Naive thymus-derived CD8-positive, alpha-beta T cell (primary cell): ENCODE measurements at places on chromosomes 11 and 22. TPM values are rescaled to one million over a fixed set of nuclear protein-coding genes. Genes with fewer than 3 reads are reported as not detected.

Gene FBLN1
- not detected for total RNA-seq

Gene HTR3A
- total RNA-seq = not detected

GRCh38 chr11:100316952-100317351, 370.1 kb upstream of the ARHGAP42 start:
- no peaks in the 10 kb centered on the region for H3K4me1 ChIP-seq
- H3K27me3 ChIP-seq = no peaks in the 10 kb centered on the region
- H3K4me3 ChIP-seq = no peak overlapping the region
- H3K36me3 ChIP-seq = no peaks in the 10 kb centered on the region
- H3K27ac ChIP-seq = no peak overlapping the region

DNA sequence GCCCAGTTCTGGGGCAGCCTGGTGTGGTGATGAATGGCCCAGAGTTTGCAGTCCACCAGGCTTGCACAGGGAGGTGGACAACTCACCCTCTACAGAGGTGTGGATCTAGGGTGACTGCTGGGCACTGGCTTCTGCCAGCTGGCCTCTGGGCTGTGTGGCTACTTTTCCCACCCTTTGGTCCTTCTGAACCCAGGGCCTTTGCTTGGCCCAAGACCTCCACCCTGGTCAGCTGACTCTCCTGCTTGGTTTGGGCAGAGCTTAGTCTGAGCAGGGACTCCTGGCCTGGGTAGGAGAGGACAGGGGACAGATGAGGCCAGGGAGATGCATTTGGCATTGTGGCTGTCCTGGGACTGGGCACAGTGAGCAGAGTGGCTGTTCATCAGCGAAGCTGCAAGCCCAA, 83.0 kb upstream of the SHANK2 start:
- no peaks in the 10 kb centered on the region for H3K36me3 ChIP-seq
- H3K27ac ChIP-seq = no peak overlapping the region
- no peak for DNase-seq
- H3K4me1 ChIP-seq = no peaks in the 10 kb centered on the region
- H3K4me3 ChIP-seq = no peak overlapping the region

Gene GAL
- total RNA-seq = not detected

GRCh38 chr22:17570851-17571631, 7.7 kb downstream of the SLC25A18 start:
- H3K36me3 ChIP-seq = no peaks in the 10 kb centered on the region
- DNase-seq = no peak
- no peak overlapping the region for H3K27ac ChIP-seq
- H3K27me3 ChIP-seq = peaks cover 14% of the 10 kb centered on the region
- no peak overlapping the region for H3K4me3 ChIP-seq
- H3K4me1 ChIP-seq = no peaks in the 10 kb centered on the region

DNA sequence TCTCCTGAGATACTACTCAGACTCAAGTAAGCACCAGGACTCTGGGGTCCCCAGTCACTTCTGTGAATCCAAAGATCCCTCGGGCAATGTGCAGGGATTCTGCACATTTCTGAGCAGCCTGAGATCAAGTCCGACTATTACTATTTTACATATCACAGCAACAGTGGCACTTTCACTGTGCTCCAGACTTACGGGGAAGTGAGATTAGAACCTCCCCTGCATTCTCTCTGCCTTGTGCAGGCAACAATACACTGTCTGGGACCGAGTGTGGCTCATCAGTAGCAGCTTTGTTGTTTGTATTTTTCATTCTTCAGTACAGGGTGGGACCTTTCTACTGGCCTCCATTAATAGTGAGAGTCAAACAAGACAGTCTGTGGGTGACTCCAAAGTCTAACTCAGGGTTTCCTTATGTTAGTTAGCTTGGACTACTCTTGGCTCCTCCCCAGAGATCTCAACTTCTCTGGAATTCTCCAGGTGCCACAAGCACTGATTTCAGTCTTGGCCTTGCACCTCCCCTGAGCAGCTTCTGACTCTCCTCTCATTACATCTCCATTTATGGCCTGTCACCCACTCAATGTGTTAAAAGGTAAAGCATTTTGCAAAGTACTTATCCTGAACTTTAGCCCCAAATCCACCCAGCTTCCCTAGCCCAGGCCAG, 76.2 kb upstream of the TOP3B start:
- peaks cover 41% of the 10 kb centered on the region for H3K27me3 ChIP-seq
- H3K4me1 ChIP-seq = no peaks in the 10 kb centered on the region
- H3K4me3 ChIP-seq = no peak overlapping the region
- H3K36me3 ChIP-seq = peaks cover 5% of the 10 kb centered on the region
- DNase-seq = no peak

DNA sequence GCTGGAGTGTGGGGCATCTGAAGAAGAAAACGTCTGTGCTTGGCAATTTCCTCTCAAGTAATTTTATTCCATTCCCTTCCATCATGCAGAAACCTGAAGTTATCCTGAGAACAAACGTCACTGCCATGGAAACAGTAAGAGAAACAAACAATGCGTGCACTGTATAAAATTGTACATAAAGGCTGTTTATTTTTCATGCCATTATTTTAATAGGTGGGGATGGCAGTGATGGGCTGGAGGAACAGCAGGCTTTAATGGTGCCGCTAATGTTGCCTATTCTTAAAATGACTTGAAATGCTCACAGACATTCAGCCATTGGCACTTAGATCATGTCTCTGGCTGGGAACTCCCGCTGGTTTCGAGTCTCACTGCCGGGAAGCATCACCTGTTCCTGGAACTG, 7.5 kb upstream of the SEZ6L start:
- no peak for DNase-seq
- no peaks in the 10 kb centered on the region for H3K36me3 ChIP-seq
- no peak overlapping the region for H3K4me3 ChIP-seq
- no peak overlapping the region for H3K27ac ChIP-seq

DNA sequence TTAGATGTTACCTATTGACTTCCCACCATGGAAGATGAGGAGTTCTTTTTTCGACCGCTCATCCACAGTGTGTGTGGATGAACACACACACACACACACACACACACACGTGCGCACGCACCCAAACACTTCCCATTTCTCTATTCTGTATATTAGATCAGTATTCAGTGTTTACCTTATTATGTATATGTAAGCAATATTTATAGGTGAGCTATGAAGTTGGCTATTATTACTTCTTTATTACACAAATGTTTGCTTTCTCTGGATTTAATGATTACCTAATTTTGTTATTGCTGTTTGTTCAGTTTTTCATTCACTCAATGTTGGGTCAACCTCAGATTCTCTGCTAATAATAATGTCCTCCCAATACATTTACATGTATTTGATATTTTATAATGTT, 721.0 kb downstream of the NELL1 start:
- H3K4me1 ChIP-seq = no peaks in the 10 kb centered on the region
- H3K27me3 ChIP-seq = no peaks in the 10 kb centered on the region
- H3K4me3 ChIP-seq = no peak overlapping the region
- no peaks in the 10 kb centered on the region for H3K36me3 ChIP-seq

Gene MRGPRX3
- total RNA-seq = not detected

GRCh38 chr11:58061813-58062212, 31.1 kb downstream of the OR6Q1 start:
- H3K27ac ChIP-seq = no peak overlapping the region
- H3K27me3 ChIP-seq = no peaks in the 10 kb centered on the region

DNA sequence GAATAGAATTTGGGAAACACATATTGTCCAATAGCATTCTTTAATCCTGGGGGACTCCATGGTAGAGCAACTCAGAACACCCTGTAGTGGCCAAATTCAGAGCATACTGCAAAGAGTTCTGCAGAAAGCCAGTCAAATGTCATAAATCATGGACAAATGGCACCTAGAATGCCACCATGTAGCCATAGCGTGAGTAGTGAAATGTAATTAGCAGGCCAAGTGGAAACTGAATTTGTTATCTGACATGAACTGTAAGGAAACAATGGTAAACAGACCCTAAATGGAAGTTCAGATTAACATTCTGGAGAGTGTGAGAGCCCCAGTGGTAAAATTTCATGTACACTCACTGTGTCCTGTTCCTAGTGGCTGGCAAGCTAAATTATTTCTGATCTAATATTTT, 7.0 kb upstream of the PRSS23 start:
- DNase-seq = no peak
- peaks cover 16% of the 10 kb centered on the region for H3K27me3 ChIP-seq
- H3K36me3 ChIP-seq = no peaks in the 10 kb centered on the region
- H3K4me3 ChIP-seq = no peak overlapping the region
- H3K27ac ChIP-seq = no peak overlapping the region

DNA sequence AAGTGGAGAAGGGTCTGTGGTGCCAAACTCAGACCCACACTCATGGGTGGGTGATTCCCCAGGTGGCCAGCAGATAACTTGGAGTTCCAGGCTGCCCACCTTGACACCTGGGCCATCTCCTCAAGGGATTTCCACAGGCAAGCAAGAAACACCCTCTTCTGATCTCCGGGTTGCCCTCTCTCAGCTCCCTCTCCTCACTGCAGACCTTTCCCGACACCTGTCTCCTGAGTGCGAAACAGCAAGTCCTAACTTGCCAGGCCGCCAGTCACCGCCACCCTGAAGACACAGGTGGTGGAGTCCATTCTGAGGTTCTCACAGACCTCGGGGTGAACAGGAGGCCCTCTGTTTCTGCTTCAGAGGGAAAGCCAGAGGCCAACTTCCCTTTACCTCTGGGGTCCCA, 16.6 kb downstream of the GALNT18 start:
- no peak overlapping the region for H3K4me3 ChIP-seq
- H3K27ac ChIP-seq = no peak overlapping the region
- DNase-seq = no peak
- peaks cover 20% of the 10 kb centered on the region for H3K27me3 ChIP-seq
- H3K4me1 ChIP-seq = peaks cover 11% of the 10 kb centered on the region
- H3K36me3 ChIP-seq = no peaks in the 10 kb centered on the region

DNA sequence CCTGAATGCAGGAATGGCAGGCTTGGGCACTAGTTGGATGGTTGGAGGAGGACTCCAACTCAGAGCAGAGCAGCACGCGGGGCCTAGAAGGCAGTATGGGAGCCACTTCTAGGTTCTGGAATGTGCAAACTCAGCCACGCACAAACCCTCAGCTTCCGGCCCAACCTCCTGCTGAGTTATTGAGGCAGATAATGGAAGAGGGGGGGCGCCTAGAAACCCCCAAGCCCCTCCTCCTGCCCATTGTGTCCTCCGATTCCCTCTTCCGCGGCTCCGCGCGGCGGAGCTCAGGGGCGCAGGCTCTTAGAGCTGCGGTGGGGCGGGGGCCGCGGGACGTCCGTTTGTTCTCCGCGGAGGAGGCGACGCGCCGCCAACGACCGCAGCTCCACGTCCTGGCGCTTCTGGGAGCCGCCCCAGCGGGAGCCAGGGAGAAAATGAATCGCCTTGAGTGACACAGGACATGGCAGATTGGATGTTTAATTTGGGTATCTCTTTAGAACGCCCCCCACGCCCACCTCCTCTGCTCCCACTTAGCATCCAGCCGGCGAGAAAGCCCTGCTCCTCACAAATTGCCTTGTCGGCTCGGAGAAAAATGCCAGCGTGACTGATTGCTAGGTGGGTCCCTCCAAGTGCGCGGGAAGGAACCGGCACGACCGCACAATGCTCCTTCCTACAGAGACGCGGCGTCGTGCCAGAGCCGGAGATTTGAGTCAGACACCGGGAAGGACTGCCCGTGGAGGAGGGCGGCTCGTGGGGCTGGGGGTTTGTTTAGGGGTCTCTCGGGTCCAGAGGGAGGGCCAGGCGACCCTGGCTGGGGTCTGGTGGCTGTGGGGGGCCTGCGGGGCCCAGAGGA, 144.6 kb downstream of the NECTIN1 start:
- peak overlapping the region; percentile 57 for H3K4me3 ChIP-seq
- H3K27me3 ChIP-seq = peaks cover 41% of the 10 kb centered on the region
- DNase-seq = no peak

- H3K27ac ChIP-seq = no peak overlapping the region
- DNase-seq = no peak
- no peak overlapping the region for H3K4me3 ChIP-seq
- H3K4me1 ChIP-seq = peaks cover 4% of the 10 kb centered on the region
- H3K27me3 ChIP-seq = peaks cover 2% of the 10 kb centered on the region
- H3K36me3 ChIP-seq = no peaks in the 10 kb centered on the region
These were observed 5.5 kb upstream of the LTO1 start for GRCh38 chr11:69680688-69681087.

Gene ROBO3
- 49.4 TPM for total RNA-seq

- H3K4me1 ChIP-seq = no peaks in the 10 kb centered on the region
- H3K4me3 ChIP-seq = no peak overlapping the region
- H3K27ac ChIP-seq = no peak overlapping the region
- DNase-seq = no peak
These were observed 17.8 kb downstream of the KIF18A start for GRCh38 chr11:28090052-28090749.

- no peak for DNase-seq
- peaks cover 4% of the 10 kb centered on the region for H3K27me3 ChIP-seq
- H3K27ac ChIP-seq = no peak overlapping the region
- H3K4me1 ChIP-seq = no peaks in the 10 kb centered on the region
- no peak overlapping the region for H3K4me3 ChIP-seq
These were observed 1618.5 kb upstream of the TENM4 start for GRCh38 chr11:81059356-81059755.

GRCh38 chr22:30416403-30416802, 9.2 kb upstream of the MTFP1 start:
- H3K27me3 ChIP-seq = no peaks in the 10 kb centered on the region
- H3K36me3 ChIP-seq = peaks cover 22% of the 10 kb centered on the region
- no peak for DNase-seq
- no peak overlapping the region for H3K27ac ChIP-seq
- H3K4me1 ChIP-seq = peaks cover 21% of the 10 kb centered on the region

- DNase-seq = no peak
- H3K27ac ChIP-seq = no peak overlapping the region
- no peak overlapping the region for H3K4me3 ChIP-seq
These were observed 206.5 kb downstream of the NAV2 start for GRCh38 chr11:19919050-19919561.

- H3K4me3 ChIP-seq = no peak overlapping the region
- peak overlapping the region; percentile 16 for H3K27ac ChIP-seq
- H3K4me1 ChIP-seq = peaks cover 49% of the 10 kb centered on the region
- H3K27me3 ChIP-seq = no peaks in the 10 kb centered on the region
These were observed 195.8 kb downstream of the MAML2 start for GRCh38 chr11:96147186-96147585.
